ENCODE measurements at places on chromosomes 1 and 21.

- DNase-seq: no peak
Observed at GRCh38 chr1:36367066-36367465, 18.7 kb downstream of the STK40 start.

DNA sequence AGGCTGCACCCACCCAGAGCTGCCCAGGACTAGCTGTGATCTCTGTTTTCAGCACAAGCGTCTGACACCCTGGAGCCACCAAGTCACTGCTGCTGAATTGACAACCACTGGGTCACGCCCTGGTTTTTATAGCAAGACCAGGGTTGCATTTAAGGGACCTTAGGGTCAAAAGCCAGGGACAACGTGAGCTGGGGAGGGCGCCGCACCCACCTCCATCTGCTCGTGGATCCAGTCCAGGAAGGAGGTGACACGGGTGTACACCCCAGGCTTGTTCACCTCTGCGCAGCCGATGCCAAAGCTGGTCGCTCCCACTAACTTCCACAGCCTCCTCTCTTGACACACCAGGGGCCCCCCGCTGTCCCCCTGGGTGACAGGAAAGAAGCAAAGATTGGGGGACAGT, 9.2 kb upstream of the TFF1 start:
- DNase-seq: no peak

DNA sequence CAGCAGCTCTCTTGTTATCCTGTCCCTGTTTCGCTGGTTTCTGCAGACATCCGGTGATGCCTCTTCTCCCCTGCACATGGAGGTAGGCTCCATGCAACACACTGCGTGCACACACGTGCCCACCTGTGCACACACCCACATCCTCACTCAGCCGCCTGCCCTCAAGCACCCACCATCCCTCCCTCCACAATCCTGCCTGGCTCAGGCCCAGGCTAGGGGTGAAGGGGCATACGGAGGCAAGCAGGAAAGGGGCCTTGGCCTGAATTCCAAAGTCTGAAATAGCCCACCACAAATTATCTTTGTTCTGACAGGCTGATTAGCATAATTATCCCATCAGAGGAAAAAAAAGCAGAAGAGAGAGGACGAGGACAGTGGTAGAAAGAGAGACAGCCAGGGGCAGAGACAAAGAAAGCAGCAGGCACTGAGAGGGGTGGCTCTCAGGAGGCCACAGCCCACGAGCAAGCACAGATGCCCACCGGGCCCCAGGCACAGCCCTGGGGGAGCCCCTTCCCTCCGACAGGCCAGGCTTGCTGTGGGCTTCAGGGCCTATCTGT, 73.2 kb downstream of the GRIK3 start:
- DNase-seq: no peak

GRCh38 chr1:41323243-41323642, 38.0 kb upstream of the FOXO6 start:
- DNase-seq: peak; percentile 54

DNA sequence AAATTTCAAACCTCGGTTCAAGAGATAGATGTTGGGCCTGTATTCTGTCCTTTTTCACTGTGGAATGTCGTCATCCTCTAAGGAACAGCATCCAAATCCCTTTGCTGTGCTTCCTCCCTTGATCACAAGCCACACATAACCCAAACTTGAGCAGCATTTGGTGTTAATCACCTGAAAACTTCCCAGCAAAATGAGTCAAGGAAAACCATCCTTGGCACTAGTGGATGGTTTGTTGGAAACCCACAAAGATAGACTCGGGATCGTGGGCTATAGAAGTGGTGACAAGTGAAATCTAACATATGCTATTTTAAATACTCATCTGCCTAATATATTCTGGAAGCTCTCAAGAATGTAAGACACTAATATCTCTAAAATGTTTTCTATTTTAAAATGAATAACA, 459.1 kb downstream of the SETD4 start:
- no peak for DNase-seq

DNA sequence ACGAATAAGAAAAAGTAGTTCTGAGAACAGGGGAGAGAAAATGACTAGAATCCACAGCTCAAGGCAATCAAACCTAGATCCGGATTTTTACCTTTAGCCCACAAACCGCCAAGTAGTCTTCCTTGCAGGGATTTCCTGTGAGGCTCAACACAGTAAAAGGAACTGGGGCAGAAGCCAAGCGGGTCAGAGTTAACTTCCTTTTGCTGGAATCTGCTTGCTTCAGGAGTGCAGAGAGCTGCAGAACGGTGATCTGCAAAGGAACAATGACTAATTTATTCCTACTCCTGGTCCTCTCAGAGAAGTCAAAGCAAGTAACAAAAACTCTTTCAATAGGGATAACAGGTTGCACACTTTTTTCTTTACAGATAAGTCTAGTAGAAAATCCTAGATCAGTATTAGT, 53.4 kb downstream of the UBR4 start:
- no peak for DNase-seq

DNA sequence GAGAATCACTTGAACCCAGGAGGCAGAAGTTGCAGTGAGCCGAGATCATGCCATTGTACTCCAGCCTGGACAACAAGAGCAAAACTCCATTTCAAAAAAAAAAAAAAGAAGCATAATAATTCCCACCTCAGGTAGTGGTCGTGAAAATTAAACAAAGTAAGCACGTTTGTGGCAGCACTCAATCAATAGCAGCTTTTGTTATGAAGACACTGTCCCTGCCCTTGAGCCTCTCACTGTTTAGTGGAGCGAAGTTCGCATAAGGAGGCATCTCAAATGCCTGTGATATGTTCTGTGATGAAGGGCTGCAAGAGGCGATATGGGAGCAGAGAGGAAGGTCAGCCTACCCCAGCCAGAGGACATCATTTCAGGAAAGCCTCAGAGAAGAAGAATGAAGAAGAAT, 43.8 kb upstream of the RASAL2 start:
- no peak for DNase-seq

DNA sequence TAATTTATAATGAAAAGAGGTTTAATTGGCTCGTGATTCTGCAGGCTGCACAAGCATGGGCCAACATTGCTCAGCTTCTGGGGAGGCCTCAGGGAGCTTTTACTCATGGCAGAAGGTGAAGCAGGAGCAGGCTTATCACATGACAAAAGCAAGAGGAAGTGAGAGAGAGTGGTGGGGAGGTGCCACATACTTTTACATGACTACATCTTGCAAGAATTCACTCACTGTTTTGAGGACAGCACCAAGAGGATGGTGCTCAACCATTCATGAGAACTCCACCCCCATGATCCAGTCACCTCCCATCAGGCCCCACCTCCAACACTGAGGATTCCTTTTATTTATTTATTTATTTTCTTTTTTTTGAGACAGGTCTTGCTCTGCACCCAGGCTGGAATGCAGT, 5.5 kb upstream of the PLEKHM2 start:
- peak; percentile 60 for DNase-seq

- DNase-seq: no peak
Observed at GRCh38 chr1:181204530-181204929, 116.0 kb downstream of the IER5 start.

DNA sequence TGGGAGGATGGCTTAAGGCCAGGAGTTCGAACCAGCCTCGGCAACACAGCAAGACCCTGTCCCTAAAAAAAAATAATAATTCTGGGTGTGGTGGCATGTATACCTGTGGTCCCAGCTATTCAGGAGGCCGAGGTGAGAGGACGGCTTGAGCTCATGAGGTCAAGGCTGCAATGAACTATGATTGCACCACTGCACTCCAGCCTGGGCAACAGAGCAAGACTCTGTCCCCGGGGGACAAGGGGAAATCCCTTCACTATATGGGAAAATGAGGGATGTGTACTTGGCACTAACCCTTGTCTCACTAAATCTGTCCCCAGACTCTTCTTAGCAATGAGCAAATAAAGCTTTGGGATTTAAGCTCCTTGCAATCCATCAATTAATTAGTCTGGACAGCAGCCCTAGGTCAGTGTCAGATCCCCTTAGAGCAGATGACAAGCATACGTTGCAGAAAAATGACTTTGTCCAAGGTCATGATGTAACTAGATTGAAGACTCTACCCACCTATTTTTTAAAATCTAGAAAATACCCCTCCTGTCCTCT, 9.4 kb downstream of the KDM5B start:
- DNase-seq: no peak

DNA sequence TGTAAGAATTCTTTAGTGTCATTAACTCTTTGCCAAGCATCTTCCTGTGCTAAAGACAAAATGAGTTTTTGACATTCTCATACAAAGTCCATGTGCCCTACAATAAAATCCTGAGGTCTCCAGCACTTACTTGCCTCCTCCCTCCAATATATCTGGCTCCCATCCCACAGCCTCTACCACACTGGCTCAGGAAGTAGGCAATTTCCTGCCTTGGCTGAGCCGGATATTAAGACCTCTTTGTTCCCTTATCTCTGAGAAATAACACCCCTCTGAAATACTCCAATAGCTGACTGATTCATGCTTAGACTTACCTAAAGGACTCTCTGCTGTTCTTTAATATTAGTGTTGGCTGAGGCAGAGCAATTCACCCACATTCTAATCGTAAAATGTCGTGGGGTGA, 37.6 kb upstream of the GORAB start:
- DNase-seq: peak; percentile 5
